ENCODE measurements at places on chromosomes 7 and 10.

GRCh38 chr10:9823268-9823930 lies 1194.3 kb upstream of the CELF2 start:
- DNase-seq: no peak

DNA sequence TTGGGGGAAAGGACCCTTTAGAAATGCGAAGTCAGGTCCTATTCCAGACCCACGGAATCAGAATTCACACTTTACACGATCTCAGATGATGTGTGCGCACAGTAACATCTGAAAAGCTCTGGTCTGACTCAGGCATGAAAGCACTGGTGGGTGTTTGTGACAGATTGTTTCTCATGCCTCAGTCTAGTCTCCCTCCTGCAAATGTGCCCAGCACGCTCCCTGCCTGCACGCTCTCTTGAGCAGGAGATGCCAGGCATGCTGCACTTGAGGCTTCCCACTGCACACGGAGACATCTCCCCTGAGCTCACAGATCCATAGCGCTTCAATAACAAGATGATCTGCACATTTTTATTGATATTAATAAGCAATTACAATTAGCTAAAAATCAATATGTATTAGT lies 23.6 kb upstream of the ZNF37A start:
- DNase-seq: no peak

DNA sequence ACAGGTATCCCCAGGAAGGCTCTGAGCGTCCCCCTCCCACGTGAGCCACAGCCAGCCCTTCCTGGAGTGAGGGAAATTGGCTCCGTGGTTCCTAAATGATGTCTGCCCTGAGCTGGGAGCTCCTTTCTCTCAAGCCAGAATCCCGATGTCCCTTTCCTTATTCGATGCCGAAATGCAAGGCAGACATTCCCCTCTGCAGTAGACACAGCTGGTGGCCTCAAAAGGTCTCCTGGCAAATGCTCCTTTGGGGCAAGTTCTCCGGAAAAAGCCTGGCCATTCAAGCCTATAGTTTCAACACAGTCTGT lies 98.9 kb downstream of the HIP1 start:
- no peak for DNase-seq

- DNase-seq: no peak
Observed at GRCh38 chr7:90242369-90243168, 2.4 kb upstream of the CFAP69 start.

- no peak for DNase-seq
Observed at GRCh38 chr10:120516426-120516825, 59.4 kb downstream of the PLPP4 start.

GRCh38 chr7:99030951-99031350 lies 113.0 kb downstream of the SMURF1 start:
- DNase-seq: no peak

- DNase-seq: no peak
Observed at GRCh38 chr10:63770523-63770922, 249.3 kb downstream of the REEP3 start.

DNA sequence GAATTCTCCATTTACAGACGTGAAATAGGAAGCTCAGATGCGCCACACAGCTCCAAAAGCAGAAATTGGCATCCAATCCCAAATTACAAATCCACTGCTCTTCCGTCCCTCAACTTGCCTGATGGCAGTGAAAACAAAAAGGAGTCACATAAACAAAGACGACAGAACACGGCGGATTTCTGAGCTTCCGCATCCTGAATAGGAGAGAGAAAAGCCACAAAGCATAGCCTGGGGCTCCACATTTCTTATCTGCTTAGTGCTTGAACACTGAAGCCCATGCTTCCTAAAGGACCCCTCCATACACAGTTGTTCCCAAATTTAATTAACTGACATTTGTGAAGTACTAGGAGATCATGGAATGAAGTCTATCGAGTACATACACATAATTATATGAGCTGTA lies 32.6 kb downstream of the BEND7 start:
- DNase-seq: no peak

DNA sequence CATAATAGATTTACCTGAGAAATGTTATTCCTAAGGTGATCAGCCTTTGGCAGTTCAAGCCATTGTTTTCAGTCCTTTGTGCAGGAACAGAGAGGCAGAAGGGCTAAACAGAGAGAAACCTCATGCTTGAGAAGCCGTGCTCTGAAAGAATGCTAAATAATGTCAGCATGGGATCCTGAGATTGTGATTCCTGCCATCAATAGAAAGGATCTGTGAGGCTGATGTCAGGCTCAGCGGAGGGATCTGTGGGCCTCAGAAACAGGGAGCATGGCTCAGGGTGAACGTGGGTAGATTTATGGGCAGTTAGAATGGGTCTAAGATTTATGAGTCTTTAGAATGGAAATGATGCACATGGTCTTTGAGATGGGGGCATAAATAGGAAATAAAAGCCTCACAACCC lies 439.2 kb upstream of the IGFBP3 start:
- DNase-seq: no peak

DNA sequence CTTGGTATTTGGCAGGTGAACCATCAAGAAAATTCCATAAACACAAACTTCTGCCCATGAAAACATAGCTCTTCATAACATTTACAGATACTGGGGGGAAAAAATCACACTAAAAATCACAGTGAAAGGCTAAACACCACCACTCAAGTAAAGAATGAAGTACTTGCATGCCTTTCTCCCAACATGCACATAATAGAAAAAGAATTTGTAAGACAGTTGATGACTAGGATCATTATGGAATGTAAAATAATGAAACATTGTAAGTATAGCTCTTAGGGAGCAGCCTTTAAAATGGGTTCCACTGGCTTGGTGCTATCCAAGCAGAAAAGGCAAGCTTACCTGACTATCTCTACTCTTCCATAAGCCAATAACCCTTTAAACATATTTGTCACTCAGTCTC lies 299.9 kb upstream of the LRRN3 start:
- no peak for DNase-seq

- DNase-seq: no peak
Observed at GRCh38 chr10:82294874-82295378, 419.9 kb downstream of the NRG3 start.

GRCh38 chr7:26409661-26410547 lies 118.2 kb downstream of the SNX10 start:
- DNase-seq: no peak

GRCh38 chr10:98429320-98430072 lies 14.5 kb upstream of the PYROXD2 start:
- no peak for DNase-seq

All from occipital lobe (tissue), 3 donors.